ENCODE measurements at places on chromosomes 3 and 15.

DNA sequence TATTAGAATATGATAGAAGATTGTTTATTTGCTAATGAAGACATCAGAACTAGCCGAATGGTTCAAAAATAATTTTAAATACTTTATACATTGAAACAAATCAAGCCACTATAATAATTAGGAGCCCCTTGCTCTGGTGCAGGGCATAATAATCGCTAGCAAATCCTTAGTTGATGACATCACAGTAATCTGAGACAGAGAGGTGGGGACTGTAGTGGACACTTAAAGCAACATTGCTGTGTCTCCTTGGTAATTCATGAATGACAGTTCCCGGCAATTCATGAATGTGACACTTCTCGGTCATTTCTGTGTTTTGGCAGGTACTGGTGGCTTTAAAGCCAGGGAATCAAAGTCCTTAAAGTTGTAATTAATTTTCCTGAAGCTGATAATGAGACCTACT lies 114.3 kb downstream of the PPM1L start:
- no peak for DNase-seq

- DNase-seq, result no peak
Measured at GRCh38 chr15:101250873-101251829, 697 bp downstream of the CHSY1 start.

GRCh38 chr3:112640930-112641801 lies at the start of gene CCDC80:
TSS of gene CCDC80 (minus strand) at chr3:112641143. CDS start at chr3:112639905, 1,238 bp downstream.
- DNase-seq, result no peak

DNA sequence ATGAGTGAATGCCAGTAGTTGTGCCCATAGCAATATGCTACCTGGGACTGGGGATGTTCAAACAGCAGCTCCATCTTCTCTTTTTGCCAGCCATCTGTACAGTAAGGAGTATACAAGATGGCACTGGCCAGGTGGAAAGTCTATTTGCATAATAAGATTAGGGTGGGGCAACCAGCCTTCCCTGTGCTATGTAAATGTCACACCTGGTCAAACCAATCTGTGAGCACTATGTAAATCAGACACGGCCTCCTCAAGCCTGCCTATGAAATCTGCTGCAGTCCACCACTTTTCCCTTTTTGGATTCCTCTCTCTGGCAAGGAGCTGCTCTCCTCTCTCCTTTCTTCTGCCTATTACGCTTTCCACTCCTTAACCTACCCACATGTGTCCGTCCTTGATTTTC lies 53.0 kb downstream of the C3orf80 start:
- DNase-seq, result no peak

- no peak for DNase-seq
Measured at GRCh38 chr3:128399221-128399915, 67.3 kb downstream of the DNAJB8 start.

DNA sequence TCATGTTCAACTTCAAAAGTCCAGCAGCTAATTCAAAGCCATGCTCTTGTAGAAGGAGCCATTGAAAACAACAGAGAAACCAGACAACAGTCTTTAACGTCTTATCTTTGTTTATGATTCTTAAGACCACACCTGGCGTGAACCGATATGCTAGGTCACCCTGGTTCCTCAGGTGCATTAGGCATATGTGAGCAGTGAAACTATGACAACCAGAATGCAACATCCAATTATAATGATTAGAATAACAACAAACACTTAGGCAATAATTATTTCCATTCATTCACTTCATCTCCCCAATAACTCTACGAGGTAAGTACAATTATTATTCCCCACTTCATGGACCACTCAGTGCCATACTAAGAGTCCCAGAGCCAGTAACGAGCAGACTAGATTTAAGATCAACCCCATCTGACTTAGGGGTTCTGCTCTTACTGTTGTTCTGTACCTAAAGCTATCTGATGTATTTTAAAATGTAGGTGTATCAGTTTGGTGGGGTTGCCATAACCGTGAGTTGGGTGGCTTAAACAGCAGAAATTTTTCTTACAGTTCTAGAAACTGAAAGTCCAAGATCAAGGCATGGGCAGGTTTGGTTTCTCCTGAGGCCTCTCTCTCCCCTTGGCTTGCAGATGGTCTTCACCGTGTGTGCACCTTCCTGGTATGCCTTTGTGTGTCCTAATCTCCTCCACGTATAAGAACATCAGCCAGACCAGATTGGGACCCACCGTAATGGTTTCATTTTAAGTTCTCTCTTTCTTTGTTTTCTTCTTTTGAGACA lies 997.8 kb upstream of the CFAP20DC start:
- DNase-seq, result no peak

DNA sequence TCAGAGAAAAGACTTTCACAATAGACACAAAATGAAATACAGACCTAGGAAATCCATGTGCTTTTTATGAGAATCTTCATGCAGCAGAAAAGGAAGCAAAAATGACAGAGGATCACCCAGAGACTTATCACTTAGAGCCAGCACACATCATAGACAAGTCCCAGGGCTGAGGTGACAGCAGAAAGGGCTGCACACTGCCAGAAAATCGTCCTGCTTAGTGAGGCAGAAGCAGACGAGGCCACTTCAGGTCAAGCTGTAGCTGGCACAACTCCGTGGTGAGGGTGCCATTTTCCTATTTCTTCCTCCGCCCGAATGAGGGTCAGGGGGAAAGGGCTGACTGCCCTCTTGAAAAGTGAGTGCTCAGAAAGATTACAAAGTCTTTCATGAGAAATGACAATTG lies 95.9 kb upstream of the TNIK start:
- no peak for DNase-seq

DNA sequence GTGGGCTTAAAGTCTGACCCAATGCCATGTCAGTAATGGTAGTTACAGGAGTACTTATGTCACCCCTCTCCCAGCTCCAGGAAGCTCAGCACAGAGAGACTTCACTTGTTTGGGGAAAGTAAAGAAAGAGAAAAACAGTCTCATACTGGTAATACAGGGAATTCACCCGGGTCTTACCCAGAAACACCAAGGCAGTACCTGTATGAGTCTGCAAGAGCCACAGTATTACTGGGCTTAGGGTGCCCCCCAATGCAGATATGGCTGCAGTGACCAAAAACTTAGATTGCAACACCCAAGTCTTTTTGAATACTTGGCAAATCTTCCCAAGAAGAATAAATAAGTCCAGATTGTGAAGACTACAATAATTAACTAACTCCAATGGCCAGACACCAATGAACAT lies 622.1 kb downstream of the IGSF11 start:
- no peak for DNase-seq

GRCh38 chr15:76038512-76038911 lies 21.3 kb upstream of the TMEM266 start:
- DNase-seq, result no peak

- no peak for DNase-seq
Measured at GRCh38 chr15:66702787-66703539, 927 bp downstream of the SMAD6 start.

DNA sequence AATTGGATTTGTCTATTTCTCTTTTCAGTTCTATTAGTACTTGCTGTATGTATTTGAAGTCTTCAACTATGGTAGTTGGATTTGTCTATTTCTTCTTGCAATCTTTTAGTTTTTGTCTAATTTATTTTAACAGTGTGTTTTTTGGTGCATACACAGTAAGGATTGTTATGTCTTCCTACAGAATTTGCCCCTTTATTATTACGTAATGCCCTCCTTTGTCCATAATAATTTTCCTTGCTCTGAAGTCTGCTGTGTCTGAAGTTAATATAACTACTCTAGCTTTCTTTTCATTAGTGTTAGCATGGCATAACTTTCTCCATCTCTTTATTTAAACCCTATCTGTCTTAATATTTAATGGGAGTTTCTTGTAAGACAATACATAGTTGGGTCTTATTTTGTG lies 105.1 kb upstream of the STT3B start:
- DNase-seq, result no peak

- no peak for DNase-seq
Measured at GRCh38 chr3:195012100-195012499, 258.9 kb downstream of the XXYLT1 start.

- no peak for DNase-seq
Measured at GRCh38 chr15:46751303-46751702, 966.0 kb upstream of the SEMA6D start.

DNA sequence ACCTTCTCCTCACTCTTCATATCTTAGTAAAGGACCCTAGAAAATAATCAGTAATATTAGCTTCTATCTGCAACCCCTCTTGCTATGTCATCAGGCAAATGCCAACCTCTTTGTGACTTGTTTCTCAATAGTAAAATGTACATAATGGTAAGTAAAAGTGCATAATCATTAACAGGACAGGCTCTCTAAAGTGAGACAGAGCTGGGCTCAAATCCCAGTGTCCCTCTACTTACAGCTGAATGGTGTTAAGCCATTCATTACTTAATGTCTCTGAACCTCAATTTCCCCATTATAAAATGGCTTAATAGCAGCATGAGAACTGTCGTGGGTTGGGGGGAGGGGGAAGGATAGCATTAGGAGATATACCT lies 62.6 kb upstream of the ATP11B start:
- no peak for DNase-seq

DNA sequence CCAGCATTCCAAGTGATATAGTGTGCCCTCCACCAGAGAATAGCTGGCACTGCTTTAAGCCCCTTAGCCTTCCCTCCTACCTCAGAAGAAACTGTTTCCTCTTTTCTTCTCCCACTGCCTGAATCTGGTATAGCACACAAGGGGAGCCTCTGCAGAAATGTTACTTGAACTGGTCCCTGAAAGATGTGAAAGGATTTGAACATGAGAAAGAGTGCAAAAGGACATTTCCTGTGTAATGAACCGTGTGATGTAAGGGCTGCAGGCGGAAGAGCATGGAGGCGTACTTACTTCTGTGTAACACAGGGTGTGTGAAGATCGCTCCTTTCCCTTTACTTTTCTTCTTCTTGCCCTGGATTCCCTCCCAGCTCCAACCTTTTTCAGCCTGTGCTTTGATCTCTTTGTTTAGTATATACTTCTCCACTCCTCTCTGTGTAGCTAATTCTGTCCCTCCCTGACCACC lies 8.4 kb downstream of the TMOD3 start:
- no peak for DNase-seq

DNA sequence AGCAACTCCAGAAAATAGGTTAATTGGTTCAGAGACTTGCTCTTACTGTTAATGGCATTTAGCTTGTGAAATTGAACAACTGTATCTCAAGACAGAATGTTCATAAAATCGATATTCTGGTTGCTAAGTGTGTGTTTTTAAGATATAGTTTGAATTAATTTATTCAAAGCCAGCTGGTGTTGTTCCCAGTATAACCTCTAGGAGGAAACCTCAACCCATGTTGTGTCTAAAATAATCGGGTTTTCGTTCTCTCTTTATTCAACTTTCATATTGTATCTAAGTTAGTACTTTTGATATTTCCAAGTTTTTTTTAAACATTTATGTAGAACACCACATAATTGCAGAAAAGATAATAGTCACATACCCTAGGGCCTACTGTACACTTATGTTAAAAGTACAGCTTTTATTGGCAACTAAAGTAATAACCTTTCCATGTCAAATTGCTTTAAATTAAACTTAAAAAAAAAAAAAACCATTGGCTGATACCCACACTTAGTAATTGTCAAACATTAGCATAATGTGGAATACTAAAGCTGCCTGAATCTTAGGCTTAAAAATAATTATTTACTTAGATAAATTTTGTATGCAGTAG lies 90.9 kb downstream of the SAMMSON start:
- DNase-seq, result no peak

DNA sequence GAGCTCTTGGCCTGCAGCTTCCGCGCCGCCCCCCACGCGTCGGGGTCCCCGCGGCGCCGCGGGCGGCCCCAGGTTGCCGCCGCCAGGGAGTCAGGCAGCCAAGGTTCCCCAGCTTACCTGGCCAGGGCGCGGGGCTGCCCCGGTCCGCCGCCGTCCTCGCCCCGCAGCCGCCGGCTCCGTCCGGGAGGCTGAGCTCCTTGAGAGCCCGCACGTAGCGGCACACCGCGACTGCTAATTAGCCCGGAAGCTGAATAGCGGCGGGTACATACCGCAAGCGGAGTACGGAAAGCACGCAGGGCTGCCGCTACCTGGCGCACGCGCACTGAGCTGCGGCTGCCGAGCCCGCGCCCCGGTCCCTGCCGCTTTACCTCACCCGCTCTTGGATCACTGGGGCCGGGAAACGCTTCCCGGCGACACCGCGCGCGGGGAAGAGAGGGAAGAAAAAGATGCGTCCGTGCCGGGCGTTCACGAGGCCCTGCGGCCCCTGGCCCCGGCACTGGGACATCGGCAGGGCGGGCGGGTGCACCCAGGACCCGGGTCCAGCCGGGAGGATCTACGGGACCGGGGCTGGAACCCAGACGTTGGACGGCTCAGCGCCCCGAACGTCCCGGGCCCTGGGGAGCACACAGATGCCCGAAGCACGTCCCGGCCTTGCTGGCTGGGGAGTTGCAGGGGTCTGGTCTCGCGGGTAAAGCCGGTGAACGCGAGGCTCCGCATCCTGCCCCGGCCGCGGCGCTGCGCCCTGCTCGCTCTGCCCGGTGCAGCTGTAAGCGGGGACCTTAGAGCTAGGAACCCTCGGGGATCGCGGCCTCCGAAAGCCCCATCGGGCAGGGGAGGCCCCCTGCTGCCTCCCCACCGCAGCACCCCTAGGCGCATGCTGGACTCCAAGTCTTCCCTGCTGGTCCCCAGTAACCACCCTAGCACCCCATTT lies at the start of gene GOLGA8B:
GOLGA8B (minus strand) TSS at position 253 of the 931 bp plus-strand sequence. CDS start 47,739 bp downstream, outside the sequence.
- DNase-seq, result no peak

- no peak for DNase-seq
Measured at GRCh38 chr3:129317014-129317771, 38.5 kb downstream of the HMCES start.

GRCh38 chr3:178260887-178261565 lies 275.2 kb upstream of the KCNMB2 start:
- no peak for DNase-seq

- no peak for DNase-seq
Measured at GRCh38 chr3:54895613-54896012, 32.2 kb downstream of the LRTM1 start.

- DNase-seq, result no peak
Measured at GRCh38 chr15:26759986-26760385, 12.9 kb downstream of the GABRB3 start.
